ENCODE measurements at places on chromosomes 1 and 21.

DNA sequence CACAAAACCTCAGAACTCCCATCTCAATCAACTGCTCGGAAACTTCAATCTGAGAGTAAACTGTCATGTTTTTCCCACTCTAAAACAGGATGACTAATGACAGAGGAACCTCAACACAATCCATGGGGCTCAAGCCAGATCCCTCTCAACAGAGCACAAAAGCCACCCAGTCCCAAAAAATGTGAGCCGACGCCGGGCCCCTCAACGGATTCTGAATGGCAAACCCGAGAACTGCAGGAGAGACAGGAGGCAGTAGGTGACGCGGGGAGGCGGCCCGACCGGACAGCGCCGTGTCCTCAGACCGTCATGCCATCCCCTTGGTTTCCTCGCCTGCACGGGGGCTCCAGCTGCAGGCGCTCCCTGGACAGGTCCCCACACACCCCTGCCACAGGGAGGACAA is 53.4 kb downstream of the SSBP3 start:
- H3K36me3 ChIP-seq = no peaks in the 10 kb centered on the region
- no peak overlapping the region for H3K4me3 ChIP-seq
- H3K27ac ChIP-seq = no peak overlapping the region
- H3K27me3 ChIP-seq = no peaks in the 10 kb centered on the region
- DNase-seq = no peak

DNA sequence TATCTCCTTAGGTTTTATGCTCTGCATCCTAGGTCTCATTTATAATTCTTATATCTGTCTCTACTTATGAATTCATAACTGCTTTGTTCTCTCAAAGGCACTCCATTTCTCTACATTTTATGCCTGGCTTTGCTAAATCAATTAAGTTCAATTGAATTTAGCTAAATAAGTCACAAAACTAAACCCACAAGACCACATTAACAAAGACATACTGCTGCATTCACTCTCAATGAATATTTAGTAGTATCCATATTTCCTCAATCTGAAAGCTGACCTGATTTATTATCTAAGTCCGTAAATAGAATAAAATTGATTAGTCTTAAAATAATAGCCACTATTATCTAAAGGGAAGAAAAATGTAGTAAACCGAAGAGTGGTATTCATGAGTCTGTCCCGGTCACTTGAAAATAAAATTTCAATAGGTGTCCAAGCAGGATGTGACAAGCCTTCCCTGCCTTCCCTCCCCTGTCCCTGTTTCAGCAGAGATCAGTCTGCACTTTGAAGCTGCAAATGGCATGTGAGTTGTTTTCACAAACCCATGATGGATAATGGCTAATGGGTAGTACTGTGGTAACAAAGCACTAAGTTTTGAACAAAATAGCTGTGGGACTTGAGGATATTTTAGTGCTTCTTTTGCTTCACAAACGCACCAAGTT is 295.0 kb upstream of the NCAM2 start:
- no peak overlapping the region for H3K27ac ChIP-seq
- H3K36me3 ChIP-seq = no peaks in the 10 kb centered on the region
- H3K4me1 ChIP-seq = no peaks in the 10 kb centered on the region

GRCh38 chr1:80441664-80442063 is 1359.1 kb upstream of the ADGRL2 start:
- H3K4me1 ChIP-seq = no peaks in the 10 kb centered on the region
- H3K4me3 ChIP-seq = no peak overlapping the region
- no peaks in the 10 kb centered on the region for H3K36me3 ChIP-seq
- no peaks in the 10 kb centered on the region for H3K27me3 ChIP-seq
- no peak for DNase-seq

- DNase-seq = no peak
- H3K4me1 ChIP-seq = no peaks in the 10 kb centered on the region
- no peak overlapping the region for H3K27ac ChIP-seq
- H3K36me3 ChIP-seq = no peaks in the 10 kb centered on the region
These were observed 26.1 kb downstream of the METTL13 start for GRCh38 chr1:171807556-171807955.

GRCh38 chr1:183633676-183634343 is 1.8 kb downstream of the ARPC5 start:
- peak overlapping the region; percentile 97 for H3K4me3 ChIP-seq
- no peak for DNase-seq
- peaks cover 18% of the 10 kb centered on the region for H3K36me3 ChIP-seq
- H3K27ac ChIP-seq = peak overlapping the region; percentile 95
- no peaks in the 10 kb centered on the region for H3K27me3 ChIP-seq
- H3K4me1 ChIP-seq = peaks cover 21% of the 10 kb centered on the region

DNA sequence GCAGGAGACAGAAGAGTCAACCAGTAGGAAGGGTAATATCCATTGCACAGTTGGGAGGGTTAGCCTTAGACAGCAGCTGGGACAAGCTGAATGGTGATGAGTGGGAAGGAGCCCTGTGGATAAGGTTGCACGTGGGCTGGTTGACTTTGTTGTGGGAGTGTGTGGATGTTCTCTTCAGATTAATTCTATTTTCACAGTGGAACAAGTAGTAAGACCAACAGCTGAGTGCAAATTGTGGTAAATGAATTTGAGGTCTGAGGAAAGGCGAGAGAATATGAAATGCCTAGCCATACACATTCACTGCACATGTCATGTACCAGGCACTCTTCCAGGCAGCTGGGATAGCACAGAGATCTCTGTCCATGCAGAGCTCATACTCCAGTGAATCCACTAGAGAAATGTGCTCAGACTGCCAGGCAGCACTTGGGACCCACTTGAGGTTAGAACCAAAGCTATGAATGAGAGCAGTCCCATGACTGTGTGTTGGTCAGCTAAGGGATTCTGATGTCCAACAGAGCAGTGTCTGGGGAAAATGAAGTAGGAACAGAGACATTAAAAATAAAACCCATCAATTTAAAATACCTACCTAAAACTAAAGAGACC is 25.2 kb upstream of the VTCN1 start:
- H3K4me1 ChIP-seq = no peaks in the 10 kb centered on the region
- no peaks in the 10 kb centered on the region for H3K36me3 ChIP-seq
- H3K27me3 ChIP-seq = no peaks in the 10 kb centered on the region

GRCh38 chr1:238681021-238681420 is 705.3 kb upstream of the CHRM3 start:
- no peak overlapping the region for H3K27ac ChIP-seq
- H3K4me1 ChIP-seq = no peaks in the 10 kb centered on the region
- no peaks in the 10 kb centered on the region for H3K27me3 ChIP-seq
- DNase-seq = no peak
- H3K36me3 ChIP-seq = no peaks in the 10 kb centered on the region
- H3K4me3 ChIP-seq = no peak overlapping the region

GRCh38 chr1:110338309-110338885 is 780 bp upstream of the RBM15 start:
- peaks cover 19% of the 10 kb centered on the region for H3K36me3 ChIP-seq
- H3K27me3 ChIP-seq = no peaks in the 10 kb centered on the region
- DNase-seq = peak; percentile 70
- peak overlapping the region; percentile 64 for H3K4me3 ChIP-seq
- H3K27ac ChIP-seq = peak overlapping the region; percentile 91
- H3K4me1 ChIP-seq = peaks cover 29% of the 10 kb centered on the region

DNA sequence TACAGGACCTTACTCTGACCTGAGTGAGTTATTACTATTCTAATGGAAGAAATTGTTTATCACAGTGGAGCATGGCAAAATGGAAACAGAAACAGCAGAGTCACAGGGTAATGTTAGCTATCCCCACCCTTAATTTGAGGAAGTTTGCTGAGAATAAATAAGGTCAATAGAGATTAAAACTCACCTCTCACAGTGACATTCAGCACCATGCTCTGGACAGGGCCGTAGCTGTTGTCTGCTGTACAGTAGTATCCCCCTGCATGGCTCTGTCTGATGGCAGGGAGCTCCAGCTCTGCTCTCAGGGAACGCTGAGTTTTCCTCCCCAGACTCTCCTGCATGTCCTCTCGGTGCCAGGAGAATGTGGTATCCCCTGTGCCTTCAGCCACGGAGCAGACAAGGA is 11.9 kb downstream of the FCRL4 start:
- no peak overlapping the region for H3K27ac ChIP-seq
- H3K4me3 ChIP-seq = no peak overlapping the region
- no peaks in the 10 kb centered on the region for H3K4me1 ChIP-seq
- DNase-seq = no peak

- peaks cover 33% of the 10 kb centered on the region for H3K4me1 ChIP-seq
- H3K4me3 ChIP-seq = peak overlapping the region; percentile 44
- no peaks in the 10 kb centered on the region for H3K27me3 ChIP-seq
- H3K27ac ChIP-seq = peak overlapping the region; percentile 78
These were observed 34.9 kb downstream of the GPR3 start for GRCh38 chr1:27427329-27427728.

- no peak for DNase-seq
- no peaks in the 10 kb centered on the region for H3K27me3 ChIP-seq
- H3K36me3 ChIP-seq = no peaks in the 10 kb centered on the region
- H3K4me1 ChIP-seq = no peaks in the 10 kb centered on the region
These were observed 600.5 kb downstream of the USP25 start for GRCh38 chr21:16330082-16330907.

DNA sequence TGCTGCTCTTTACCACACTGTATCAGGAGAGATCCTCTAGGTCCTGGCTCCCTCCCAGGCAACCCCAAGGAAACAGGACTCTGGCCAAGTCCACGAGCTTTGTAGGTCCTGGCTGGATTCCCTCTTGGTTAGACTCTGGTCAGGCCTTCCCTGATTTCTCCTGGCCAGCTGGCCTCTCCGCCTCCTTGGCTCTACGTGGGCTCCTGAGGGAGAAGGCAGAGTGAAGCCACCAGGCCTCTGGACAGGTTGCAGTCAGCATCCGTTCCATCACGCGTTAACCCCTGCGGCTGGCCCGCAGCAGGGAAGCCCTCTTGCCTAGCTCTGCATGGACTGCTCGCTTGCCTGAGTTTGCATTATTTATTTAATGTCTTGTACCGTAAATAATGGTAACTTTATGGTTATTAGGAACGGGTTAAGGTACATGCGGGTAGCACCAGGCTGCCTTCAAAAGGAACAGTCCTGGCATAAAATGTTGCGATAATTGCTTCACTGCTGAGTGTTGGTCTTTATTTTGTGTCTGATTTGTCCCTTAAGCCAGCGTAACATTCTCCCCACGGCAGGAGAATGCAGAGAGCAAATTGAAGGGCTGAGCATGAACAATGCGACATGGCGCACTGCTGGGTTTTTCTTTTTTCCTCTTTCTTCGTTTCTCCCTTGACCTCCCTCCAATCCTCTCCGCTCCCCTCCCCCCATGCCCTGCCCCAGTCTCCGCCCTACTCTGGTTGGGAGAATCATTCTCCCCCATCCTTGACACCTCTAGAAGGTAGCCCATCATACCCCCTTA is 100.3 kb downstream of the RNF220 start:
- DNase-seq = no peak
- no peak overlapping the region for H3K27ac ChIP-seq
- no peaks in the 10 kb centered on the region for H3K36me3 ChIP-seq
- peaks cover 3% of the 10 kb centered on the region for H3K27me3 ChIP-seq
- no peaks in the 10 kb centered on the region for H3K4me1 ChIP-seq

DNA sequence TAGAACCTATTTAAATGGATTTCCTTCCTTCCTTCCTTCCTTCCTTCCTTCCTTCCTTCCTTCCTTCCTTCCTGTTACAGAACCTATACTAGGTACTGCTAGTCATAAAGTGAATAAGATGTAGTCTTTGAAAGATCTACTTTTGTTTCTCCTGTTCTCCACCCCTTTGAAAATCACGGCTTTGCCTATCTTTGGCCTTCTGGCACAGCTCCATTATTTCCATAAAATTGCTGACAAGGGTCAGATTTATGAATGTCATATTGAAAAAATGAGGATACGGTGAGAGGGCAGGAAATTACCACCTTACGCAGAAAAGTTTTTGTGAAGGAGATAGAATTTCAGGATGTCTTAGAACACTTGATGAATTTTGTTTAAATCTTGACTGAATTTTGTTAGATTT is 18.1 kb upstream of the HMCN1 start:
- DNase-seq = no peak
- no peak overlapping the region for H3K4me3 ChIP-seq
- H3K36me3 ChIP-seq = no peaks in the 10 kb centered on the region
- no peaks in the 10 kb centered on the region for H3K27me3 ChIP-seq

GRCh38 chr1:181344091-181344490 is 139.2 kb upstream of the CACNA1E start:
- H3K36me3 ChIP-seq = no peaks in the 10 kb centered on the region
- no peak overlapping the region for H3K27ac ChIP-seq
- no peaks in the 10 kb centered on the region for H3K27me3 ChIP-seq
- no peaks in the 10 kb centered on the region for H3K4me1 ChIP-seq
- H3K4me3 ChIP-seq = no peak overlapping the region
- DNase-seq = no peak

DNA sequence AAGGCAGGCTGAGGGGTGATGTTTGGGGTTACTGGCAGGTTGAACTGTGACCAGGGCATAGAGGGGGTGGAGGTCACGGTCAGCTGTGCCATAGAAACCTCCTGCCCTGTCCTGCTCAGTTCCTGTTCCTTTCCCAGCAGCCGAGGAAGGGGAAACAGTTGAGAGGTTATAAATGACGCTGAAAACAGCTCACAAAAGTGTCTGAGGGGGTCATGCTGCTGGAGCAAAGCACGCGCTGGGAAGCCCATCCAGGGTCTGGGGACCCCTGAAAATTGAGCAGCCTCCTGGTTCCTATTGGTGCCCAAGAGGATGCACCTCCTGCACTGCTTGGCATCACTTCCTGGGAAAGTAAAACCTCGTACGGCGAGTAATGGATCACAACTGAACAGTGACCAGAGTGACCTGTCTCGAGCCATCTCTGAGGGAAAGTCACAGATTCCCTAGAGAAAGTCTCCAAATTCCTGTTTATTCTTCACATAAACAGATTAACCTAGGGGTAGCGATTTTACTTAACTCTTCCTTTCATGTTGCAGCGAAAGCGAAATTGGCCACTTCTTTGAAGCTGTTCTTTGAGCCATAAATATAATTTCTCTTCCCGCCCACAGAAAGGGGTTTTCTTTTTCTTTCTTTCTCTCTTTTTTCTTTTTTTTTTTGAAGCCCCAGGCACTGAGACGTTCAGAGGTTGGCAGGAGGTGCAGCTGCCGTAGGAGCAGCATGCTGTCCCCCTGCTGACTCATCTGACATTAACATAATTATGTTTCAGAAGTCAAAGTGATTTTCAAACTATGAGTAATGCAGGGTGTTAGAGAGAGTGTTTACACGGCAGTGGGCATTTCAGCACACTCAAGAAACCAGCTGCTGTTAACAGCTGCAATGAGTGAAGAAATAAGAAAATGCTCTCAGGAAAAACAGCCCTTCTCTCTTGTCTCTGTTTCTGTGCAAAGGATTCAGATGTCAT is 41.8 kb upstream of the ATF3 start:
- peak overlapping the region; percentile 54 for H3K27ac ChIP-seq
- no peaks in the 10 kb centered on the region for H3K27me3 ChIP-seq
- H3K4me1 ChIP-seq = peaks cover 4% of the 10 kb centered on the region
- peak overlapping the region; percentile 51 for H3K4me3 ChIP-seq

- H3K36me3 ChIP-seq = peaks cover 44% of the 10 kb centered on the region
- no peak for DNase-seq
- no peak overlapping the region for H3K4me3 ChIP-seq
- no peaks in the 10 kb centered on the region for H3K4me1 ChIP-seq
These were observed 12.6 kb upstream of the STX12 start for GRCh38 chr1:27760426-27760825.

DNA sequence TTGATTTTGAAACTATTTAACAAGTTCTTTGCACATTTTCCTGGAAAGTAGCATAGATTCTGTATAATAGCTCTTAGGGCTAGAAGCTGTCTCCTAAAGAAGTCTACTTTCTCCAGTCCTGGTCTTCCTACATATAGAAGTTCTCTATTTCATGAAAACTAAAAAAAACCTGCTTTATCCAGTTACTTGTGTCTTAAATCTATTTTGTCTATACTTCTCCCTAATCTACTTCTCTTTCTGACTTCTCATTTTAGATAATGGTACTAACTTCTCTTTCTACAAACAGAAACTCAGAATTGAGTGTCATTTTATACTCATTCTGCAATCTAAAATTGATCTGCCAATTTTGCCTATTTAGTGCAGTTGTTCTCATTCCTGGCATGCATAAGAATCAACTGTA is 28.7 kb downstream of the PDE4B start:
- no peak overlapping the region for H3K4me3 ChIP-seq
- no peak for DNase-seq
- no peaks in the 10 kb centered on the region for H3K4me1 ChIP-seq
